IMR-90 (cell line): ENCODE measurements at places on chromosomes 7 and 10. TPM values are rescaled to one million over a fixed set of nuclear protein-coding genes. Genes with fewer than 3 reads are reported as not detected.

DNA sequence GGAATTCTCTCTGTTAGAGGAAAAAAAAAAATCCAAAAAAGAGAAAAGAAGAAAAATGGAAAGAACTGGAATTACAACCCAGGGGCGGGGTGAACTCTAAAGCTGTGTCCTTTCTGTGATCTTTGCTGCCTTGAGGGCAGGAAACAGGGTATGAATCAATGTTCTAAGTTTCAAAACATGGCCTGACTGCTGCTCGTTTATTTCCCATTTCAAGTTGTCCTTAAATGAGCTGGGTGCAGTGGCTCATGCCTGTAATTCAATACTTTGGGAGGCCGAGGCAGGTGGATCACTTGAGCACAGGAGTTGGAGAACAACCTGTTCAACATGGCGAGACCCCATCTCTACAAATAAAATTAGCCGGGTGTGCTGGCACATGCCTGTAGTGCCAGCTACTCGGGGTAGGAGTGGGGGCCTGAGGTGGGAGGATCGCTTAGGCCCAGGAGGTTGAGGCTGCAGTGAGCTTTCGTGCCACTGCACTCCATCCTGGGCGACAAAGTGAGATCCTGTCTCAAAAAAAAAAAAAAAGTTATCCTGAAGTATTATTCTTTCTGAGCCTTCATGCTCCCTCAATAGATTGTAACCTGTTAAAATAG, 24.7 kb upstream of the TFAM start:
- H3K27ac ChIP-seq: no peak overlapping the region
- H3K36me3 ChIP-seq: no peaks in the 10 kb centered on the region
- DNase-seq: no peak
- no peaks in the 10 kb centered on the region for H3K27me3 ChIP-seq

DNA sequence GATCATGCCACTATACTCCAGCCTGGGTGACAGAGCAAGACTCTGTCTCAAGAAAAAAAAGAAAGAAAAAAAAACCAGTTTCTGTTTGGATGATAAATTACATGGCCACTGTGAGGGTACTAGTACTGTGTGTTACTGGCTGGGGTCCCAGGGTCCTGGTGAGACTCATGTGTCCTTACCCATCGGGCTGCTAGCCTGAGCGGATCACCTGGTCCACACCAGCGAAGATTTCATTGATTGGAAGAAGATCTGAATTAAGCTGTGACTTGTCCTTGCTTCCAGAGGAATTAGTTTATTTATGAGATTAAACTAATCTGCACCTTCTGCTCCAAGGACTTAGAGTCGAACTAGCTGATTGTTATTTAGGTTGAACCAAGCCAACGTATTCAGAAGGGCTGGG, 40.0 kb upstream of the BAMBI start:
- no peak overlapping the region for H3K4me3 ChIP-seq
- no peaks in the 10 kb centered on the region for H3K36me3 ChIP-seq
- DNase-seq: no peak
- H3K27ac ChIP-seq: no peak overlapping the region
- H3K27me3 ChIP-seq: peaks cover 22% of the 10 kb centered on the region

CYP3A4 gene
- not detected in 2 replicates for total RNA-seq

AFAP1L2 gene
- under 0.01 TPM in 1 of 2 replicates, not detected in the other for total RNA-seq

WNT2 gene
- 1.4 and 1.8 TPM in 2 replicates for total RNA-seq

DNA sequence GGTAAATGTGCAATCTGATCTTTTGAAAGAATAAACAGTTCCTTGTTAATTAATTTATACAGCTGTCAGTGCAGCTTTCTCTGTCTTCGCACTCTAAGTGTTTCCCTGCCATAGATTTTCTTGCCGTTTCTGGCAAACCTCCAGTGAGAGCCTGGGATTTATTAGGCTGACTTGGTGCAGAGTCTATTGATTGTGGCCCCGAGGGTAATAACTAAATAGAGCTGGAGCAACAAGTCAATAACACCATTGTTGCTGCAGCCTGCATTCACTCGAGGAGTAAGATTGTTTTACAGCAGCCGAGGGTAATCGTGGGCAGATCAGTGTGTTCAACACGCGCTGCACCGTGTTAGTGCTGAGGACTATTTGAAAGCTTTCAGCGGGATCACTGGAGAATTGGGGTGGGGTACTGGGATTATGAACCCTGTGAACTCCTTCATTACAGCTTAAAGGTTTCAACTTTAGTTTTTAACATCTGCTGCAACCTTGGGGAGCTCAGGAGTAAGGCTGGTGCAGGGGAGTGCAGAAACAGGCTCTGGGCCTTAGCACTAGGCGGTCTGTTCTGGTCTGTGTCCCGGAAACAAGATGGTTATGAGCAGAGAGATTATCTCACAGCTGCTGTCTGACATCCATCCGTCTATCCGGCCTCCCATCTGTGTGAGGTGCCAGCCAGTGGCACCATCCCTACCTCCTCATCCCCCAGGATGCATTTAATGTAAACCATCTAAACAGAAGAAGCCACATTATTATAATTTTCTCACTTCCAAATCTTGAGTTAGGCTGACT, 174.0 kb upstream of the TCF7L2 start:
- no peaks in the 10 kb centered on the region for H3K36me3 ChIP-seq
- H3K27ac ChIP-seq: no peak overlapping the region
- no peaks in the 10 kb centered on the region for H3K27me3 ChIP-seq
- H3K4me1 ChIP-seq: no peaks in the 10 kb centered on the region; the same call in 1 of the 2 replicates

GRCh38 chr7:14937581-14937980, 35.0 kb upstream of the DGKB start:
- H3K36me3 ChIP-seq: no peaks in the 10 kb centered on the region
- no peak overlapping the region for H3K4me3 ChIP-seq
- H3K27ac ChIP-seq: no peak overlapping the region
- no peaks in the 10 kb centered on the region for H3K27me3 ChIP-seq
- H3K4me1 ChIP-seq: no peaks in the 10 kb centered on the region
- no peak for DNase-seq

DNA sequence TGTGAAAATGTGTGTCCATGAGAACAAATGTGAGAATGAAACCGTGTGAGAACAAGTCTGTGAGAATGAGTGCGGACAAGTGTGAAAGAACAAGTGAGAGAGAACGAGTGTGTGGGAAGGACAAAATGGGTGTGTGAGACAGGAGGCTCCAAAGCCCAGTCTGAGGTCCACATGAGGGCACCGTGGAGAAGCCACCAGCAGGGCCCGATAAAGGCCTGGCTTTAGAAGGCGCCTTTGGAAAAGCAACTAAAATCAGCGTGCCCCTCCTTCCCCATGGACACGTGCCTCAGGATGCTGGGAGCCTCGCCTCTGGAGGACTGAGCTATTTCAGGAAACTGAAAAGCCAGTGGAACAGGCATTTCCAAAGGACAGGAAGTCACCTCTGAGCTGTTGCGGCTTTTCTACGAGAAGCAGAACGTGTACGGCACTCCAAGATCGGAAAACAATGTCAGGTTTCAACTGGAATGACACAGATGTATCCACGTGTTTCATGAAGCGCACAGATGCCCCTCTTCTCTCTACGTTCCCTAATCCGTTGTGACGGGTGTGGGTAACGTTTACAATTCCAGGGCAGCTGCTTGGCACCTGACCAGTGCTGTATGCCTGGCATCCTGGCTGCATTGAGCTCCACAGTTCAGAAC, 46.4 kb downstream of the ESYT2 start:
- H3K36me3 ChIP-seq: peaks cover 36% of the 10 kb centered on the region
- H3K27ac ChIP-seq: no peak overlapping the region
- H3K4me3 ChIP-seq: no peak overlapping the region
- no peaks in the 10 kb centered on the region for H3K27me3 ChIP-seq

GRCh38 chr10:110208614-110209453, 1.4 kb downstream of the MXI1 start:
- H3K4me1 ChIP-seq: 0 out of 2 replicates have a peak, but pooled peaks cover 2% of the 10 kb centered on the region
- peaks cover 6% of the 10 kb centered on the region for H3K27me3 ChIP-seq
- H3K4me3 ChIP-seq: peak overlapping the region; percentile 54
- peak; percentile 46 for DNase-seq
- peak overlapping the region; percentile 65 for H3K27ac ChIP-seq
- H3K36me3 ChIP-seq: no peaks in the 10 kb centered on the region

TBX20 gene
- total RNA-seq: 0.28 and 0.36 TPM in 2 replicates

PDZD7 gene
- total RNA-seq: 0.83 and 0.90 TPM in 2 replicates

OR9A2 gene
- total RNA-seq: not detected in 2 replicates

GRCh38 chr10:122767621-122768388, 68.2 kb upstream of the C10orf120 start:
- H3K4me1 ChIP-seq: no peaks in the 10 kb centered on the region
- no peaks in the 10 kb centered on the region for H3K36me3 ChIP-seq
- no peaks in the 10 kb centered on the region for H3K27me3 ChIP-seq
- no peak overlapping the region for H3K4me3 ChIP-seq
- no peak overlapping the region for H3K27ac ChIP-seq

GRCh38 chr7:3312583-3312982, 11.5 kb downstream of the SDK1 start:
- H3K36me3 ChIP-seq: no peaks in the 10 kb centered on the region
- DNase-seq: no peak
- H3K4me1 ChIP-seq: no peaks in the 10 kb centered on the region
- H3K27ac ChIP-seq: no peak overlapping the region
- H3K27me3 ChIP-seq: no peaks in the 10 kb centered on the region
- H3K4me3 ChIP-seq: no peak overlapping the region

DNA sequence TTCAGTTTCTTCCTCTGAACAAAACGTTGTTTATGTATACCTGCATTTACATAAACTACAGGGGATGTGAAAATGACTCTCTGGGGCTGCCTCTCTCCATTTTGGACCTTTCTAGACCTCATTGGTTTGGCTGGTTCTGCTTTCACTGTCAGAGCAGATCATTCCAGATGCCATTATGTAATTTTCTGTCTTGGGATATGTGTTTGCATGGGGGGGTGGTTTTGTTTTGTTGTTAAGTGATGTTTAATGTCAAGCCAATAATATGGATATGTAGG, 172.4 kb downstream of the LRRC4 start:
- H3K36me3 ChIP-seq: peaks cover 4% of the 10 kb centered on the region
- no peak overlapping the region for H3K4me3 ChIP-seq
- H3K4me1 ChIP-seq: no peaks in the 10 kb centered on the region
- H3K27ac ChIP-seq: no peak overlapping the region
- no peak for DNase-seq

- no peaks in the 10 kb centered on the region for H3K27me3 ChIP-seq
- H3K36me3 ChIP-seq: no peaks in the 10 kb centered on the region
- no peak overlapping the region for H3K4me3 ChIP-seq
- peaks cover 50% of the 10 kb centered on the region for H3K4me1 ChIP-seq
Observed at GRCh38 chr10:125060826-125061556, 99.4 kb downstream of the CTBP2 start.

GRCh38 chr7:44431091-44431608, 59.3 kb downstream of the NUDCD3 start:
- H3K27ac ChIP-seq: no peak overlapping the region
- peak; percentile 28 for DNase-seq
- H3K36me3 ChIP-seq: peaks cover 8% of the 10 kb centered on the region
- no peak overlapping the region for H3K4me3 ChIP-seq
- no peaks in the 10 kb centered on the region for H3K27me3 ChIP-seq
- peaks cover 3% of the 10 kb centered on the region for H3K4me1 ChIP-seq

GRCh38 chr7:149495785-149496641, 1.6 kb downstream of the ZNF746 start:
- peaks cover 11% of the 10 kb centered on the region for H3K4me1 ChIP-seq
- peaks cover 27% of the 10 kb centered on the region for H3K36me3 ChIP-seq
- peak; percentile 85 for DNase-seq
- H3K27ac ChIP-seq: peak overlapping the region; percentile 86; the same call in 1 of the 2 replicates

- peaks cover 3% of the 10 kb centered on the region; the same call in 1 of the 2 replicates for H3K36me3 ChIP-seq
- H3K27ac ChIP-seq: peak within 1 kb of the TSS; percentile 45; the same call in 1 of the 2 replicates
- no peak for DNase-seq
- peaks cover 36% of the 10 kb centered on the region for H3K27me3 ChIP-seq
- peak within 1 kb of the TSS; percentile 92 for H3K4me3 ChIP-seq
Observed at GRCh38 chr10:132186488-132187429, at the start of gene DPYSL4. Gene DPYSL4, plus strand, starts transcription at chr10:132186948. Its CDS starts 116 bp downstream, at chr10:132187064.

DNA sequence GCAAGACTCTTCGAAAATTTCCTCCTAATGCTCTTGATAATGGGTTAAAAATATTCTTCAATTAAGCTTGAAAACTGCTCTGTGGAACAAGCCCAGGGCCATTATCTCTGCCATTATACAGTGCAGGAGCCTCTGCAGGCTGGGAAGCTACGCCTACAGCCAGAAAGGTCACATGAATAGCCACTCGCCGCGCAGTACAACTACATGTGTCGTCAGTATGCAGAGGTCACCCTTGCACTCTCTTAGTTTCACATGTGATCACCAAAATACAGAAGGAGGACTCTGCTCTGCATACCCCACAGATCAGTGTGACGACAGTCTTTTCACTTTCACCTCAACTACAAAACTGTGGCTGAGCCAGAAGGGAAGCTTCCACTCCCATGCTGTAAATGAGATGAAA, 141.8 kb upstream of the C1QL3 start:
- no peaks in the 10 kb centered on the region for H3K4me1 ChIP-seq
- DNase-seq: no peak

DNA sequence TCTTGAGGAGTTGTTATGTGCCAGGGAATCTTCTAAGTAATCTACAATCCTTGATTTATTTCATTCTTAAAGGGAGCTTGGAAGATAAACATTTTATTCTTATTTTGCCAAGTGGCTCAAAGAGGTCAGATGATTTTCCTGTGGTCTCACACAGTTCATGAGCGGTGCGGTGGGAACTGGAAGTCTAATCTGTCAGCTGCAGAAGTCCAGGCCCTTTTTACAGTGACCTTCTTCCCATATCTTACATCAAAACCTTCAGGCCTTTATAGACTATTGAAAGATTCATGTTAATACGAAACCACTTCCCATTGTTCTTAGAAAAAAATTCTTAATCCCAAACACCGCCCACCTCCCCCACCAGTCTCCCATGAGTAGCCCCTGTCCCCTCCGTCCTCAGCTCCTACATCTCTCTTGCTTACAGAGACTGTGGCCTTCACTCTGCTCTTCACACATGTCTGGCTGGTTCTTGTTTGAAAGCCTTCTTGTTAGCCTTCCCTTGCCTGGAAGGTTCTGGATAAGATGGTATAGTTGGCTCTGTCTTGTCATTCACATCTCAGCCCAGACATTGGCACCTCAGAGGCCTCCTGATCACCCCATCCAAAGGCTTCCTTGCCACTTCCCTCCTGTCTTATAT, 61.5 kb downstream of the ITGA8 start:
- H3K27me3 ChIP-seq: peaks cover 2% of the 10 kb centered on the region; the same call in 1 of the 2 replicates
- no peak overlapping the region for H3K27ac ChIP-seq
- H3K4me1 ChIP-seq: no peaks in the 10 kb centered on the region
- H3K36me3 ChIP-seq: no peaks in the 10 kb centered on the region
- DNase-seq: no peak
- no peak overlapping the region for H3K4me3 ChIP-seq

DNA sequence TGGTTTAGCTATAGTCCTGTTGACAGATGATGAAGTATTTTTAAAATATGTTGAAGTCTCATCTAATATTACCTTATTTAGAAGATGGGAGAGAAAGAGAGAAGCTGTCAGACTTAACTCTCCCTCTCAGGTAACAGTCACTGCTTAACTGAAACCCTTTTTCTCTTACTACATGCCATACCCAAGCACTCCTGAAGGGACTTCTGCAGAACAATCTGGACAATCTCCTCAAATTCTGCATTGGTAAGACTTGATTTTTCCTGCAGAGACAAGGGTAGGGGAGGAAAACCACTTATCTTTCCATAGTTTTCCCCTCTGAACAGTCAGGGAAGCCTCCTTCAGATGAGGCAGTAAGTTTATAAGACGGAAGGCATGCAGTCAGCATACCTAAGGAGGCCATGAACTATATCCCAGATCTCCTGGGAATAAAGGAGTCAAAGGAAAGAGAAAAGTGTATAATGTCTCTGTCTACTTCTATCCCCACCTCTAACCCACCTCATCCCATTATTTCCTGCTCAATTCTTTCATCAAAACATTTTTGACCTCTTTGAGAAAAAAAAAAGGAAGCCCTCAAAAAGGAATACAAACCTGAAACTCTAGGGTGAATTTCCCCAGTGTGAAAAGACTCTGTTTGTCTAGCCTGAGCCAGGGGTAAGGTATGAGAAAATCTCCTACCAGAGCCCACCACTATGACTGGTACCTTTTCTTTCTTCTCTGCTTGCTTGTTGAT, 9.4 kb downstream of the ZCWPW1 start:
- H3K27ac ChIP-seq: no peak overlapping the region
- no peaks in the 10 kb centered on the region for H3K27me3 ChIP-seq
- H3K36me3 ChIP-seq: no peaks in the 10 kb centered on the region
- no peak for DNase-seq
- H3K4me1 ChIP-seq: no peaks in the 10 kb centered on the region; the same call in 1 of the 2 replicates

GOLGA7B gene
- total RNA-seq: not detected in 2 replicates
